Activated CD8-positive, alpha-beta memory T cell treated with anti-CD3 and anti-CD28 coated beads, Interleukin-2, amount 10 ng/mL, durations not matched to agents 7 days and 5 days (primary cell): ENCODE measurements at places on chromosomes 2 and 18.

DNA sequence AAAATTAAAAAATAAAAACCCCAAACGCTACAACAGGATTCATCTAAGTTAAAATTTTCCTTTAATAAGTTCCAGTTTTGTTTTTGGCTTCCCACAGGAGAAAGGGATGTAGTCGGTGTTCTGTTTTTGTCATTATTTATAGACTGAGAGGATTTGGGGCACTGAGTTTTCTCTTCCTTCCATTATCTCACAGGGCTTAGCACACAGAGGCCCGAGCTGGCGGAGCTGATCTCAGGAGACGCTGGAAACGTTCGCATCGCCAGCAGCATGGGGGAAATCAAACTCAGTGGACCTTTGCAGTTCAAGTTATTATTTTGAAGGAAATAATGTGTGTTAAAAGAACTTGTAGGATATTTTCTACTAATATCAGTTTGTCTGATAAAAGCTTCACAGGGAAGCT lies 669.7 kb upstream of the SALL3 start:
- DNase-seq = no peak

GRCh38 chr2:133606616-133607015 lies 38.4 kb upstream of the NCKAP5 start:
- DNase-seq = no peak

DNA sequence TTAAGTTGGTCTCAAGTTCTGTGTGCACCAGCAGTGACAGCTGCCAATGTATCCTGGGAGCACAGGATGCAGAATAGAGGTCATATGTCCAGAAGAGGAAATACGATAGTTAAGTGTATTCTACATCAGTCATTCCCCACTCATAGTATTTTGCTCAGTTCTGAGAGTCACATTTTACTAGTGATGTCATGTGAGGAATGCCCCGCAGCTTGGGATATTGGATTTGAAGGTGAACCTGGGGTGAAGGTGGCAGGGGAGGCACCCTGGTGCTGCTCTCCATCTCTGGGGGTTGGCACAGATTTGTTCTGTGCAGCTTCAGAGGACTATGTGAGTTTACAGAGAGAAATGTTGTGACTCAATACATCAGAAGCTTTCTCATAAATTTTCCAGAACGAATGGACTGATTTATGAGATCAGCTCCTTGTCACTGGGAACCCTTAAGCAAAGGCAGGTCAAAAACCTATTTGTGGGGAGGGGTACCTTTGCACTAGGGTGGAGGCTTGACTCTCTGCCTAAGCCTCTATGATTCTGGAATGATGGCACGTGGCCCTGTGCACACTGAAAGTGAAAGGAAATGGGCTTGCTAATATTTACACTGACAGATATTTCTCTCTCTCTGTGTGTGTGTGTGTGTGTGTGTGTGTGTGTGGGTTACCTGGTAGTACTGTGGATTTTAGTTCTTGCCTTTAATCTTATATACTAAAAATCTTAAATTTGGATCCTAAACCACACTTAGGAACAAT lies 95.9 kb downstream of the NEB start:
- DNase-seq = peak; percentile 54

DNA sequence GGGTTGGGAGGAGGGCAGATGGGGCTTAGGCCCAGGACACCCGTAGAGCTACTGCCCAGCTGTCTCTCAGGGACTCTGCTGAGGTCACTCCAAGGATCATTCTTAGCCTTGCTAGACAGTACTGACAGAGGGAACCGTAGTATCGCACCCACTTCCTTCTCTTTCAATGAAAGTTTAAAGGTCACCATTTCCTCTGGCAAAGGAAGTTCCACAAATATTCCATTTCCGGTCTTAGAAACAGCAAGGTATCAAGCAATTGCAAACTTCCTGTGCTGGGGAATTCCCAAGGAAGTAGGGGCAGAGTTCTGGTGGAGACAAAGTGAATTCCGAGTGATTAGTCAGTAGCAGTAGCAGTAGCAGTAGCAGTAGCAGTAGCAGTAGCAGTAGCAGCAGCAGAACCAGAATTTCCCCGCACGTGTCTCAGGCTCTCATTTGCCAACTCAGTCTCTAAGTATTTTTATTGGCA lies 24.7 kb downstream of the IL1B start:
- no peak for DNase-seq

DNA sequence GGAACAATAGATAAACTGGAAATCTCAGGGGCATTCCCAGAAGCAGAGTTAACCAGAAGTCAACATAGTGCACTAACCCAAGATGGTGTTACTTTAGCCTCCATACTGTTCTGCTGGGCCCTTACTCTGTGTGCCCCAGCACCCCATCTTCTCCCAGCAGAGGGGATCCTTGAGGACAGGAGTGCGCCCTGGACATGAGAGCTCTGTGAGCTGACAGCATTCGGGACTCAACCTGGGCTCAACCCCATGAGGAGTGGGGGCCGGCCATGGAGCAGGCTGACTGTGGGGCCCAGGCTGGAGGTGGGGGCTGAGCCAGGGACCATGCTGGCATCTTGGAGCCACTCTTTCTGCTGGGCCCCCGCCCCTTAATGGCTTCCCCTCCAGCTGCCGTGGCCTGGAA lies 156.3 kb upstream of the HS6ST1 start:
- DNase-seq = no peak

DNA sequence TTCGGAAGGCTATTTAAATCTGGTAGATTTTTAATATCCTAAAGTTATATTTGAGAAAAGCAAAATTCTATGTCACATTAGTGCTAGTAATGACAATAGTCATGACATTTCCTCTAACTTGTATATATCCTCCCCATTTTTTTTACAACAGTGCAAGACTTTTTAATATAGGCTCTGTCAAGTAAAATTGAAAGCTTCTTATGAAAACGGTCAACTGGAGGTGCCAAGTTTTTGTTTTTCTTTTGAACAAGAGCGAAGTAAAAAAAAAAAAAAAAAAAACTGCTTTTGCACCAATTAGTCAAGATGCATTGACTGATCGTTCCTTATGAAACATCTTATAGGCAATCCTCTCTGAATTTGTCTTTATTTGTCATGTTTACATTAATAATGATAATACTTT lies 389.3 kb downstream of the STK39 start:
- DNase-seq = no peak

GRCh38 chr2:215613888-215614287 lies 178.0 kb upstream of the FN1 start:
- DNase-seq = no peak

DNA sequence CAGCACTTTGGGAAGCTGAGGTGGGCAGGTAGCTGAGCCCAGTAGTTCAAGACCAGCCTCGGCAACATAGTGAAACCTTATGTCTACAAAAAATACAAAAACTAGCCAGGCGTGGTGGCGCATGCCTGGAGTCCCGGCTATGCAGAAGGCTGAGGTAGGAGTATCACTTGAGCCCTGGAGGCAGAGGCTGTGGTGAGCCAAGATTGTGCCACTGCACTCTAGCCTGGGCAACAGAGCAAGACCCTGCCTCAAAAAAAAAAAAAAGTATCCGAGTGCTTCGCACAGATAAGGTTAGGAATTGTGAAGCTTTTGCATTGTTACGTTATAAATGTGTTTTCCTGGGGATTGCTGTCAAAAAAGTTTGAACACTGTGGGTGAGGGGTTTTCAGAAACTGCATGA lies 4.1 kb downstream of the CTDSP1 start:
- DNase-seq = no peak

GRCh38 chr18:66558773-66559172 lies 45.1 kb downstream of the CDH19 start:
- DNase-seq = no peak

DNA sequence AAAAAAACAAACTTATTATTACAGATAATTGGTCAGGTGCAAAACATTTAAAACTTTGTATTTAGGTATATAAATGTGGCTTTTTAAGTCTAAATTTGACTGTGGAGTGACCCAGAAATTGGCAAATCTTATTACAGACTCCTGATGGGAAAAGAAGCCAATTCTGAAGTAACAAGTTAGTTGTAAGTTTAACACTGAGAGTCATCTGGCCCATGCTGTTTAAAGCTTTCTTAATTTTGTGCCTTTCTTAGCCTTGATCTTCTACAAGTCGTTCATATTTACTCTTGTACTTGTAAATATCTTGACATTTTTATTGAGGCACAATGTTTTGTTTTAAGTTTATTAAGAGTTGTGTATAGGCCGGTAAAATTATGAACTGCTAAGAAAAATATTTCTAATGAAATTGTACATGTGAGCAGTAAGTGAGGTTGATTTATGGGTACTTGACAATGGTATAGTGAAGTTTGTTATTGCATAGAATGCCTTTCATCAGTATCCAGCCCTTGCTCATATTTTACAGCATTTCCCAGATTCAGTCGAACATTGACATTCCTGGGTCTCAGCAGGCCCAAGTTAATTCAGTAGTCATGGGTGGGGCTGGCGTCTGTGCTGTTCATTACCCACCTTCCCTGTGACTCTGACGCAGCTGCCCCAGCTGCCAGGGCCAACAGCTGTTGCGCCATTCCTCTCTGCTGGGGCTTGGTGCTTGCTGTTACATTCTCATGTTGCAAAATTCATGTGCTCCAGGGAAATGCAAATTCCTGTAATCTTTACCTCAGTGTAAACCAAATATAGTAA lies 121.4 kb downstream of the ZNF236 start:
- DNase-seq = no peak

- DNase-seq = no peak
Observed at GRCh38 chr2:3492951-3493614, 26.2 kb downstream of the ADI1 start.

- DNase-seq = no peak
Observed at GRCh38 chr2:15388406-15389325, 172.5 kb downstream of the NBAS start.

- DNase-seq = no peak
Observed at GRCh38 chr18:36297417-36298125, at the start of gene FHOD3. TSS of gene FHOD3 (plus strand) at chr18:36297713. CDS start at chr18:36297836, 123 bp downstream.

GRCh38 chr18:78992041-78993011 lies 12.7 kb downstream of the SALL3 start:
- DNase-seq = peak; percentile 29

GRCh38 chr2:64727013-64727767 lies 73.5 kb upstream of the SERTAD2 start:
- DNase-seq = no peak

DNA sequence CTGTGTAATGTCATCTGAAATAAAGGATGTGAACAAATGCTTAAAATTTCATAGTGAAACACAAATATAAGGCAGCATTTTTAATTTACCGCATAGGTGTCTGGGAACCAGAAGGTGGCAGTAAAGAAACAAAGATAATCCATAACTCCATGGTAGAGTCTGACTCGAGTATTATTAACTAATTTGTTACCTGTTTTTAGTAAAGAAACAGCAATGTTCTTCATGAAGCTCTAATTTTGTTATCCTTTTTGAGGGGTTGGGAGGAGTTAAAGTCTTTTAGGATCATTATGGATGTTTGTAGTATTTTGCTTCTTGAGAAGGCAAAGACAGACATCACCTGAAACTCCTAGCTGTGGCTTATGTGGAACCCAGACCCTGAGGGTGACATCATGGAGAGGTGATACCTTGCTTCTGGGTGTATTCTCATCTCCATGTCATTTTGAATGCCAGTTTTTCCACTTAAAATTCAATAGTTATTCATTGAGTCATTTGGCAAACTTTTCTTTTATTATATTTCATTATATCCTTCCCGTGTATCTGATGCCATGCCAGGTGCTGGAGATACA lies 286.2 kb upstream of the EPAS1 start:
- DNase-seq = peak; percentile 39

- DNase-seq = no peak
Observed at GRCh38 chr2:16333681-16334080, 332.0 kb downstream of the CYRIA start.

- DNase-seq = no peak
Observed at GRCh38 chr2:226420646-226421045, 379.0 kb downstream of the IRS1 start.
